Activated CD4-positive, alpha-beta memory T cell treated with anti-CD3 and anti-CD28 coated beads, Interleukin-2, amount 10 ng/mL, durations not matched to agents 7 days and 5 days (primary cell): ENCODE measurements at places on chromosomes 7 and 10. TPM values are rescaled to one million over a fixed set of nuclear protein-coding genes. Genes with fewer than 3 reads are reported as not detected.

TMEM213 gene
- total RNA-seq, result 1.1 TPM

- no peak for DNase-seq
These were observed 76.1 kb downstream of the LRRC17 start for GRCh38 chr7:102988631-102989560.

DNA sequence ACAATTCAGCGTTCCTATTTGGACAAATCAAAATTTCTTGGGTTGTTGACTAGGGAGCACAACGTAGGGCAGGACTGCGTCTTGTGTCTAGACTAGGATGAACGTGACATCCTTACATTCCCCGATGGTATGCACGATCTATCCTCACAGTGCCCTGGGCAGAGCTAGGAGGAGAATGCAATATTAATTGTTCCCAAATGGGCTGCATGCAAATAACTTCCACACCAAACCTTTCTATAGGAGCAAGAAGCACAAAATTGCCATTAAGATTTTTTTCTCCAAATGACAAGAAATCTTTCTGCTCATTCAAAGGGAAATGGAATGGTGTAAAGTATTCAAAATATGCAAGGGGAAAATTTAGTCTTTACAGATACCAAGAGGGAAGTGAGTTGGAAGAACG, 21.4 kb upstream of the AQP1 start:
- DNase-seq, result no peak

GRCh38 chr7:130334274-130334673, 10.3 kb upstream of the CPA5 start:
- DNase-seq, result no peak

DNA sequence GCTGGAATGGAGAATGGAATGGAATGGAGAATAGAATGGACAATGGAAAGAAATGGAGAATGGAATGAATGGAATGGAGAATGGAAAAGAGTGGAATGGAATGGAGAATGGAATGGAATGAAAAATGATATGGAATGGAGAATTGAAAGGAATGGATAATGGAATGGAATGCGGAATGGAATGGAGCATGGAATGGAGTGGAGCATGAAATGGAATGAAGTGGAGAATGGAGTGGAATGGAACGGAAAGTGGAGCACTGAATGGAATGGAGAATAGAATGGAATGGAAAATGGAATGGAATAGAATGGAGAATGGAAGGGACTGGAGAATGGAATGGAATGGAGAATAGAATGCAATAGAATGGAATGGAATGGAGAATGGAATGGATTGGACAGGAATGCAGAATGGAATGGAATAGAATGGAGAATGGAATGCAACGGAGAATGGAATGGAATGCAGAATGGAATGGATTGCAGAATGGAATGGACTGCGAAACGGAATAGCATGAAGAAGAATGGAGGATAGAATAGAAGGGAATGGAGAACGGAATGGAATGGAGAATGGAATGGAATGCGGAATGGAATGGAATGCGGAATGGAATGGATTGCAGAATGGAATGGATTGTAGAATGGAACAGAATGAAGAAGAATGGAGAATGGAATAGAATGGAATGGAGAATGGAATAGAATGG, 89.4 kb downstream of the NSUN6 start:
- no peak for DNase-seq

GRCh38 chr7:8117195-8117594, 144.8 kb downstream of the ICA1 start:
- no peak for DNase-seq

VWA2 gene
- not detected for total RNA-seq

DNA sequence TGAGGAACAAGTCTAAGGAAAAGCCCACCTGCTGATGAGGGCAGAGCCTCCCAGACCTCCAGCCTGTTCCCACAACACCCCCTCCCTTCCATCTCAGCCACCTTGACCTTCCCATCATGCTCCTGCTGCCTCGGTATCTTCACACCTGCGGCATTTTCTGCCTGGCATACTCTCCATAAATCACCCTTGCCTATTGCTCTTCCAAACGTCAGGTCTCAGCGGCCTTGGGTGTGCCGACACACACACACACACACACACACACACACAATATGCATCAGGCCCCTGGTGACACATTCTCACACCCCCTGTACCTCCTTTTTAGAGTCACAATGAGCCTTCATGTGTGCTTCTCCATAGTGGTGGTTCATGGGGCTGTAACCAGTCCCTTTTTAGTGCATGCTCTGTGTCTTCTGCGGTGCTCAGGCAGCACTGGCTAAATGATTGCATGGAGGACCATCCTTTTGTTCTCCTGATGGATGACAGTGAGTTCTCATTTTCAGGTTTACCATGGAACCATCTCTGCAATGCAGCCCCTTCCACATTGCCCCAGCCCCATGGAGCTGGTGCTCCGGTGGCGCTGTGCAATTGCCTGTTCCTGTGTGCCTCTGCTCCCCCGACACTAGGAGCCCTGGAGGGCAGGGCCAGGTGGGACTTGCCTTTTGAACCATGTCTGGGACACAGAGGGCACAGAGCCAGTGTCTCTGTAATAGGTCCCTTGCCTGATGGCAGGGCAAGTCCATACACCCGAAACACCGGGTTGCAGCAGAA, 4.5 kb downstream of the ADIRF start:
- DNase-seq, result no peak

DNA sequence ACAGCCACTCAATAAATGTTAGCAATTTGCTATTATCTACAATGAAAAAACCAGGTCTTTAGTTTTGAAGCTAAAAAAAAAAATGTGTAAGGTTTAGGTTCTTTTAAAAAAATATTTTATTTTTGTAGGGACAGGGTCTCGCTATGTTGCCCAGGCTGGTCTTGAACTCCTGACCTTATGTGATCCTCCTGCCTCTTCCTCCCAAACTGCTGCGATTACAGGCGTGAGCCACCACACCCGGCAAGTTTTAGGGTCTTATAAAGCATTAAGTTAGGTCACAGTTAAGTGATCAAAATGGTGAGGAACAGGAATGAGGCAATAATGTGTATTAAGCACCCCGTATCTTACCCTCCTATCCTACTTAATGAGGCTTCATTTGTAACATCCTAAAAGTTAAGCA, 774 bp downstream of the SEM1 start:
- no peak for DNase-seq

- no peak for DNase-seq
These were observed 22.2 kb downstream of the ZDHHC16 start for GRCh38 chr10:97468162-97468561.

- no peak for DNase-seq
These were observed 28.9 kb upstream of the FXYD4 start for GRCh38 chr10:43342279-43343125.

FKBP6 gene
- not detected for total RNA-seq

DNA sequence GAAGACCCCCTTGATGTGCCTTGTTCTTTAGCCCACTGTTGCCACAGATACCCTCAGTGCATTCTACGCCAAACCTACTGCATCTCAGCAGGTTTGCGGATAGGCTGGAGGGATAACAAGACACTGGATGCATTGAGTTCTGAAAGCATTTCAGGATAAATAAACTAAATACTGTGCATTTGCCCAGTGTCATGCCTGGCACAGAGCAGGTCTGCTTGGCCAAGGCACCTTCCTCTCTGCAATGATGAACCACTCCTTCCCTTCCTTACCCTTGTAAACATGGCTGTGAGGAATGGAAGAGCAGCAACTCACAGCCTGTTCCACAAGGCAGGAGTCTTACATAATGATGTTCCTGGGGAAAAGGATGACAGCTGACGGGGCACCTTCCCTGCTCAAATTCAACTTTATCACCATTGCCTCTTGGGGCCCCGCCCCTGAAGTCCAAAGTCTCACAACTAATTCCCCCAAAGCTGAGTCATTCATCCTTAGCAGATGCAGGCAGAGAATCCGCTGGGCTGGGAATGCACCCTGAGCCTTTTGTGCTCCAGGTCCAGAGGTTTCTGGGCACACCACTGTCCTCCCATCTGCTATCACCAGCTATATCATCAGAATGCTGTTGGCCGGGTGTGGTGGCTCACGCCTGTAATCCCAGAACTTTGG, 11.6 kb downstream of the DDX56 start:
- no peak for DNase-seq

KNDC1 gene
- total RNA-seq, result 1.2 TPM

DNA sequence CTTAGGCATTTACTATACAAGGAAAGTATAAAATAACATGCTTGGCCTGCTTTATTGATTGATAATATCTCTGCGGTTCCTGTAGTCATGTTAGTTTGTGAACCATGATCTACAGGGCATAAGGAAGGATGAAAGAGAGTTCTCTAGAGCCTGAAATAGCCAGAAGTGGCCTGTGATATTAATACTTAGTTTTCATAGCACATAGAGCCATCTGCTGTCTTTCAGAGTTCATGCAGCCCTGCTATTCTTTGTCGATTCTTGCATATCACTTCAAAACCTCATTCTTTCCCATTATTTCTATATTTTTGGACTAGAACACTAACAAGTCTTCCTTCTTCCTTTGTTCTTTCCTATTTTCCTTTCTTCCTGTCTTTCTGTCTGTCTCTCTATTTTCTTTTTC, 26.4 kb upstream of the PRKG1 start:
- DNase-seq, result no peak

DNA sequence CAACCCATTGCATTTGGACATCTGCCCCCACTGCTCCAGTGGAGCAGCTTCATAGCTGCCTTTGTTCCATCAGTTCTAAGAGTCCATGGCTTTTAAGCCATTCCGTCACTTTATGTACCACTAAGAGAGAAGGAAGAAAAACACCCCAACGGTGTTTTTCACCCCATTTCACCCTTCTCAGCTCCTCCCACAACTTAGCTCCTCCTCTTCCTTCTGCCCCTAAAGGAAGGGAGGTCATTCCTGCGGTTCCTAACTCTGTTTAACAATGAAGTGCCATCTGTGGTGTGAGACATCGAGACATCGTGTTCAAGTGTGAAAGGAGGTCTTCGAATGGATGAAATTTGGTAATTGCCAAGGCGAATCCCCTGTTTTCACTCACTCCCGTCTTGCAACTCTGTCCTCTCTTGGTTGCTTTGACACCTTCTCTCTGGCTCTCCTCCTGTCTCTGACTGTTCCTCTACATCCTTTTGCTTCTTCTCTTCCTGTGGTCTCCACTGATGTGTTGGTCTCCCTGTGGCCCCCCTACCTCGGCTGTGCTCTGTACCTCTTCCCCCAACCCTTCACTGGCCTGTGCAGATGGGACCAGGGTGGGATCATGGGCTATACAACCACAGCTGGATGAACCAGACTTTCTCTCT, 23.0 kb downstream of the SMKR1 start:
- no peak for DNase-seq

DNA sequence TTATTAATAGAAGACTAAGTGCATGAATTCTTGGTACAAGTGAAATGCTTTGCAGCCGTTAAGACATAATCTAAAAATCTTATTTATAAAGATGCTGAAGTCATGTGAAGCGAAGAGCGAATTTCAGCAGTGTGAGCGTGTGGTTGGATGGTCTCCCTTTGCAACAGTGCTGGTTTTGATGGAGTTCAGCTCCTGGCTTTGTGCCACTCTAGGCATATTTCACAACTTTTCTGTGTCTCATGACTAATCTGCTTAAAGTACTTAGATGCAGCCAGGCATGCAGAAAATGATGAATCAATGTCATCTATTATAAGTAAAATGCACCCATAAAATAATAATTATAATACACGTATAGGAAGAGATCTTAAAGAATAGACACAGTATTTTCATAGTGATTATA, 107.2 kb upstream of the TCERG1L start:
- DNase-seq, result no peak

AUTS2 gene
- total RNA-seq, result 16.9 TPM

- DNase-seq, result no peak
These were observed 20.4 kb upstream of the LIMK1 start for GRCh38 chr7:74063223-74063641.

GRCh38 chr10:21401196-21401595, 124.3 kb downstream of the SKIDA1 start:
- DNase-seq, result no peak

LRIT1 gene
- not detected for total RNA-seq

- DNase-seq, result no peak
These were observed 205.9 kb downstream of the MBL2 start for GRCh38 chr10:52566471-52567246.

GRCh38 chr10:89390476-89391225, 1.8 kb upstream of the IFIT1 start:
- DNase-seq, result no peak

TMEM178B gene
- 1.7 TPM for total RNA-seq

DNA sequence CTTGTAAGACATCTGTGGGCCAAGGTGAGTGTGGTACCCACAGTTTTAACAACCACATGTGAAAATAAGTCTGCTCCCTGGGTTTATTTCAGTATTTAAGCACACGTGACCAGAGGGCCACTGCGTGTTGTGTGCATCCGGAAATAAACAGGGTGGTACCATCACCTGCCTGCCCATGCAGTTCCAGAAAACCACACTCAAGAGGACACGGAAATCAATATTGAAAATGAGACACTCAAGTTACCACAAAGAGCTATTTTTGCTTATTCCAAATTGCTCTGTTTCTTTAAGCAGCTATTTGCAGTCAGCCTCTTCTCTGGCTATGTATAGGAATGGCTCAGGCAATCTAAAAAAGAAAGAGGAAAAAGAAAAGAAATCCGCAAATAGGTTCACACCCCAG, 71.8 kb upstream of the LOXL4 start:
- DNase-seq, result peak; percentile 47

TEX36 gene
- total RNA-seq, result not detected

DNA sequence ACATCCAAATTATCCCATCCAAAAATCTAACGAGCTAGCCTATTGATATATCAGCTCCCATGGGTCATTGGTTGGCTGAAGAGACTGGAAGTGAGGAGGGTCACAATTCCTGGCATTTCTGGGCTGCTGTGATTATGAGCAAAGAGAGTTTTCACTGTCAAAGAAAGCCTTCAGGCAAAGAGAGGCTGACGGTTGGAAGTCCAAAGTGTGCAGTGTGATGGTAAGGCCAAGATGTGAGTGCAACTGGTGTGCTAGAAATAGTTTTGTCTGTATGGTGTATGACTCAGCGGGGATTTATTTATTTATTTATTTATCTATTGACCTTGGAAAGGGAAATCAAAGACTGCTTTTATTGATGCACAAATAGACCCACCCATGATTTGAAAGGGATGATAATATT, 75.0 kb downstream of the AASS start:
- DNase-seq, result no peak

DRGX gene
- total RNA-seq, result not detected
